ENCODE measurements at places on chromosomes 12 and 14. TPM values are rescaled to one million over a fixed set of nuclear protein-coding genes. Genes with fewer than 3 reads are reported as not detected.

The WNT1 gene
- not detected for total RNA-seq

The CCDC38 gene
- not detected for total RNA-seq

DNA sequence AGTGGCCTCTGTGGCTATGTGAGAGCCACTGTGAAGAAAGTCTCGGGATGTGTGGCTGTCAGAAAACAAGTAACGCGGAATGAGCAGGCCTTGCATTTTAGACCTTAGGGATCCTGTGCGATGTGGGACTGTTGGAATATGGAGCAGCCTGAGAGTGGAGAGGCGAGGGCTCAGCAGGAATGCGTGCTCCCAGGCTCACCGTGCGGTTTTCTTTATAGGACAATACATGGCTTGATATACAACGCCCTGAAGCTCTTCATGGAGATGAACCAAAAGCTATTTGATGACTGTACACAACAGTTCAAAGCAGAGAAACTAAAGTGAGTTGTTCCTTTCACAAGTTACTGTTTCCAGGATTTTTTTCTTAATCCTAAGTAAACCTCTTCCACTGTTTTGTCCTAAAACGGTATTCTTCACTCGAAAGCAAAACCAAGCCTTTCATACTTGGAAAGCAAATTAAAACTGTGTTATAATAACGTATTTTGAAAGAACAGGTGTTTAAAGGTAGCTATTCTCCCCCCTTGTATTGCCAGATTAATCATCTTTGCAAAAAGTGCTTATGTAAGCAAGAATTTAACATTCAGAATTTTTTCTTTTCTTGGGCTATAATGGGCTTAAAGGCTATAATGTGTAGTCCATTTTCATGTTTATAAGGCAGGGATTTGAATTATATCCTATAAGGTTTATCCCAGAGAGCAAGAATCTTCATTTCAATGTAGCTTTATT is 54.8 kb upstream of the DYNC1H1 start:
- H3K27ac ChIP-seq: no peak overlapping the region
- no peak overlapping the region for H3K4me3 ChIP-seq

DNA sequence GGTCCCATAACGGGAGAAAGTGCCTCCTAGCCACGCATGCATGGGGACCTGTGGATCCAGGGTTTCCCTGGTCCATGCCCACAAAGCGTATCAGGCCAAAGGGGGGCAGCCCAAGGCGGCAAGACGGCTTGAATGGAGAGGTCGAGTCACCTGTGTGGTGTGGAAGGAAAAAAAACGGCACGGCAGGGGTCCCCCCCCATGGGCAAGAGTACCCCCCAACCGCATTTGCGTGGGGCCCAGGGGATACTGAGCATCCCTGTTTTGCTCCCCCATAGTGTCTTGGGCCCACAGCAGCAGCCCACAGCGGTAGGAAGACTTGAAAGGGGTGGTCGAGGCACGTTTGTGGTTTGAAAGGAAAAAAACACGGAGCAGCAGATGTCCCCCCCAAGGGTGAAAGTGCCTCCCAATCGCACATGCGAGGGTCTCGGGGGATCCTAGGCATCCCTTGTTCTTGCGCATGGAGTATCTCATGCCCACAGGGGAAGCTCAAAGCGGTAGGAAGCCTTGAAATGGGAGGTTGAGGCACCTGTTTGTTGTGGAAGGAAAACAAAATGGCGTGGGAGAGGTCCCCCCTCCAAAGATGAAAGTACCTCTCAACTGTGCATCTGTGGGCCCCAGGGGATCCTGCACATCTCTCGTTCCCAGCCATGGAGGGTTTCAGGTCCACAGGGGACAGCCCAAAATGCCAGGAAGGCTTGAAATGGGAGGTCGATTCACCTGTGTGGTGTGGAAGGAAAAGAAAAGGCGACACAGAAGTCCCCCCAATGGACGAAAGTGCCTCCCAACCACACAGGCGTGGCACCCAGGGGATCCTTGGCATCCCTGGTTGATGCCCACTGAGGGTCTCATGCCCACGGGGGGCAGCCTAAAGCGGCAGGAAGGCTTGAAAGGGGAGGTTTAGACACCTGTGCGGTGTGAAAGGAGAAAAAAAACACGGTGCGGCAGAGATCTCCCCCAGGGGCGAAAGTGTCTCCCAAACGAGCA is 577.5 kb downstream of the ALG10 start:
- no peak for DNase-seq
- H3K4me3 ChIP-seq: no peak overlapping the region
- no peaks in the 10 kb centered on the region for H3K4me1 ChIP-seq
- no peaks in the 10 kb centered on the region for H3K36me3 ChIP-seq
- H3K27me3 ChIP-seq: no peaks in the 10 kb centered on the region

DNA sequence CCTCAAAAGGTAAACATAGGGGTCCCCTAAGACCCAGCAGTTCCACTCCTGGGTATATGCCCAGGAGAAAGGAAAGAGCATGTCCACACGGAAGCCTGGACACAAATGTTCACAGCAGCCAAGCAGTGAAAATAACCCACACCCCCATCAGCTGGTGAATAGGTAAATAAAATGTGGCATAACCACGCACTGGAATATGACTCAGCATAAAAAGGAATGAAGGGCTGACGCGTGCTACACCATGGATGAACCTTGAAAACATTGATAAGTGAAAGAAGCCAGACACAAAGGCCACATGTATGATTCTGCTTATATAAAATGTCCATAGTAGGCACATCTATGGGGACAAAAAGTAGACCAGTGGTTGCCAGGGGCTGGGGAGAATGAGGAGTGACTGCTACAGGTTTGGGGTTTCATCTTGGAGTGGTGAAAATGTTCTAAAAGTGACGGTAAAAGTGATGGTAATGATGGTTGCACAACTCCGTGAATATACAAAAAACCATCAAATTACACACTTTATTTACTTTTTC is 3.8 kb upstream of the SCARB1 start:
- H3K27me3 ChIP-seq: no peaks in the 10 kb centered on the region
- H3K4me1 ChIP-seq: peaks cover 3% of the 10 kb centered on the region
- peak; percentile 20 for DNase-seq
- H3K4me3 ChIP-seq: no peak overlapping the region
- H3K36me3 ChIP-seq: no peaks in the 10 kb centered on the region

Data from transverse colon (tissue), 4 donors.